Activated naive CD8-positive, alpha-beta T cell treated with anti-CD3 and anti-CD28 coated beads for 36 hours (primary cell): ENCODE measurements at places on chromosomes 6 and 20.

GRCh38 chr6:139982652-139983295 is 608.3 kb upstream of the CITED2 start:
- H3K36me3 ChIP-seq: no peaks in the 10 kb centered on the region
- peaks cover 4% of the 10 kb centered on the region for H3K4me1 ChIP-seq
- no peak for DNase-seq
- peaks cover 5% of the 10 kb centered on the region for H3K27me3 ChIP-seq
- H3K4me3 ChIP-seq: no peak overlapping the region
- H3K27ac ChIP-seq: no peak overlapping the region

DNA sequence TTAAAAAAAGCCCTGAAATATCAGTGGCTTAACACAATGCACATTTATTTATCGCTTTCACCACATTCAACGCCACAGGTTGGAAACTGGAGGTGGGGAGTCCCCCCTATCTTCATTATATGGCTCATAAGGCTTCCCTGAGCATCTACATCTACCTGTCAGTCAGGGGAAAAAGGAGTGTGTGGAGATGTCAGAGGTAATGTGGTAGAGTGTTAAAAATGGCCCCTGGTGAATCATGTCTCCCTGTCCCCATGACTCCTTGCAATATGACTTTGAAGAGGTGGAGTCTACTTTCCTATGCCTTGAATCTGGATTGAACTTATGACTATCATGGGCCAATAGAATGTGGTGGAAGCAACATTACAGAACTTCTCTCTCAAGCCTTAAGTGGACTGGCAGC is 65.5 kb upstream of the BTBD3 start:
- DNase-seq: no peak
- no peak overlapping the region for H3K4me3 ChIP-seq
- no peaks in the 10 kb centered on the region for H3K4me1 ChIP-seq
- H3K27ac ChIP-seq: no peak overlapping the region
- no peaks in the 10 kb centered on the region for H3K36me3 ChIP-seq
- H3K27me3 ChIP-seq: peaks cover 7% of the 10 kb centered on the region

- no peaks in the 10 kb centered on the region for H3K4me1 ChIP-seq
- no peaks in the 10 kb centered on the region for H3K36me3 ChIP-seq
- no peak overlapping the region for H3K27ac ChIP-seq
- DNase-seq: no peak
- no peak overlapping the region for H3K4me3 ChIP-seq
Observed at GRCh38 chr20:14523090-14523489, 185.7 kb upstream of the FLRT3 start.

DNA sequence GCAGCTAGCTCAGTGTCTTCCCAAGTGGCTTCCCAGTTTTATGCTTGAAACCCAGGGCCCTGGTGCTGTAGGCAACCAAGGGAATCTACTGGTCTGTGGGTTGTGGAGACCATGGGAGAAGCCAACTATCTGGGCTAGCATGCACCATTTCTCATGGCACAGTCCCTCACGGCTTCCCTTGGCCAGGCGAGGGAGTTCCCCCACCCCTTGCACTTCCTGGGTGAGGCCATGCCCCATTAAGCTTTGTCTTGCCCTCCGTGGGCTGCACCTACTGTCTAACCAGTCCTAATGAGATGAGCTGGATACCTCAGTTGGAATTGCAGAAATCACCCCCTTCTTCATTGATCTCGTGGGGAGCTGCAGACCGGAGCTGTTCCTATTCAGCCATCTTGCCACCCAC is 1152.0 kb downstream of the KHDRBS2 start:
- DNase-seq: no peak
- no peaks in the 10 kb centered on the region for H3K36me3 ChIP-seq
- H3K27me3 ChIP-seq: no peaks in the 10 kb centered on the region
- no peak overlapping the region for H3K4me3 ChIP-seq
- H3K4me1 ChIP-seq: no peaks in the 10 kb centered on the region

DNA sequence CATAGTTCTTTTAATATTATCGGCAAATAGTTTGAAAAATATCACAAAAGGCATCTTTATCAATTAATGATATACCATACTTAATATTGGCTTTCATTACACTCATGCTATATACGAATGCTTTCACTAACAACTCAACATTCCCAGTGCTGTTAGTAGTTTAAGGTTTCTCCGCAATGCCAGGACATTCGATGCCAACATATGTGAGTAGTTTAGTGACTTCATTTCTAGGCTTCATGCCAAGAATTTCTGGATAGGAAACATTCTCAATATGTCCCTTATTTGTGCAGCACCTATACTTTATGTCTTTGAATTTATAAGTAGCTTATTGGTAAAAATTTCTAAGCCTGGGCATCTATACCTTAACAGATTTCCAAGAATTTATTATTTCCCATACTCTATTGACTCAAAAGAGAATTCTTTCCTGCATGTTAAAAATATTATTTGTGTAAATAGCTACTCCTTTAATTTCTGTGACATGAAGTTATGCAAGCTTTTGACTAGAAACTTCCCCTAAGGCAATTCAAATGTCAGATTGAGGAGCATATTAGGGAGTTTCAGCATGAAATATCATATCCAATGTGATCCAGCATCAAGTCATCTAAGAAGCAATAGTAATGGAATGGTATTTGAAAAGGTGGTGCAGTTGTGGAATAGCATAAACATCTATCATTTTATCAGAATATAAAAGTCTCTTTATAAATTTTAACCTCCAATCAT is 236.0 kb upstream of the STXBP5 start:
- H3K27me3 ChIP-seq: no peaks in the 10 kb centered on the region
- no peaks in the 10 kb centered on the region for H3K4me1 ChIP-seq
- H3K36me3 ChIP-seq: peaks cover 11% of the 10 kb centered on the region
- H3K27ac ChIP-seq: no peak overlapping the region

DNA sequence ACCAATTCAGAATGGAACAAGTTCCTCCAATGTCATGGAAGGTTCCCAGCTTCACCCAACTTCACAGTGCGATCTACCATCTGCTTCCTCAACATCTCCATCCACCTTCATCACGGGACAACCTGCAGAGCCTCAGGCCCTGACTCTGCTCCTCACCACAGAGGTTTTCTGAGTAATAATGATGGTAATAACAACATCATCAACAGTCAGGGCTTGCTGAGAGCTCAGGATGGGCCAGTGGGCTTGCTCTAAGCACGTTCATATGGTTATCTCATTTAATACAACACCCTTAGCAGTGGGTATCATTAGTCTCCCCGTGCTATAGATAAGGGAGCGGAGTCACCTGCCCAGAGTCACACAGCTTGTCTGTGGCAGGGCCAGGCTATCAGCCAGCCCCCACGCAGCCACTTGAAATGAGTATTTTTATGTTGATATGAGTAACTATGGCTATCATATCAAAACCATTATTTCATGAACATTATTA is 38.6 kb downstream of the PREX1 start:
- H3K36me3 ChIP-seq: peaks cover 43% of the 10 kb centered on the region
- no peak overlapping the region for H3K4me3 ChIP-seq
- no peak for DNase-seq
- no peaks in the 10 kb centered on the region for H3K27me3 ChIP-seq
- peak overlapping the region; percentile 77 for H3K27ac ChIP-seq
- peaks cover 63% of the 10 kb centered on the region for H3K4me1 ChIP-seq

DNA sequence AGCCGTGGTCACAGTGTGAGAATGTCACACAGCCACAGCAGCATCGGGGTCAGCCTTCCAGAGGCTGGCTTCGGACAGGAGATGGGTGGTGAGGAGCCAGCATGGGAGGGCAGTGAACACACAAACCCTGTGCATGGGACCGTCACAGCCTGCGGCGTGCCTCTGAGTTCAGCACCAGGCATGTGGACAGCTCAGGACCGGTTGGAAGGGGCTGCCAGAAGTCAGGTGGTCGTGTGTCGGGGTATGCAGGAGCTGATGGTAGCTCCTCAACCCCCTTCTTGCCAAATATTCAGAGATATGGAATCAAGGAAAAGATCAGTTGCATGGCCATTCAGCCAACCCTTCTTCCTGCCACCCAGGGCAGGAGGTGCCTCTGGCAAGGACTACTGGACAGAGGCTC is 28.2 kb downstream of the MYT1 start:
- no peak for DNase-seq
- H3K4me3 ChIP-seq: no peak overlapping the region
- no peaks in the 10 kb centered on the region for H3K4me1 ChIP-seq

DNA sequence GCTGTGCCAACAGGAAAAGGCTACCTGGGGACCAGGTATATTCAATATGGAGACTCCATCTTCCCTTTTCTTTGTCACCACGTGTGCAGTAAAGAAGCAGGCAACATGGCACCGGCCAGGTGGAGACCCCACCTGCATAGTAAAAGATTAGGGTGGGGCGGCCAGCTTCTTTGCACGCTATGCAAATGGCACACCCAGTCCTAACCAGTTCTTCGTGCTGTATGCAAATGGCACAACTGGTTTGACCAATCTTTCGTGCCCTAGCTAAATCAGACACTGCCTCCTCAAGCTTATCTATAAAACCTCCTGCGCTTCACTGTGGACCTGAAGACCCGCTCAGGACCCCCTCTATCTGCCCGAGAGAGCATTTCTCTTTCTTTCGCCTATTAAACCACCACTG is 88.8 kb upstream of the EZR start:
- H3K27me3 ChIP-seq: no peaks in the 10 kb centered on the region
- no peak for DNase-seq
- peaks cover 13% of the 10 kb centered on the region for H3K36me3 ChIP-seq
- peaks cover 29% of the 10 kb centered on the region for H3K4me1 ChIP-seq

DNA sequence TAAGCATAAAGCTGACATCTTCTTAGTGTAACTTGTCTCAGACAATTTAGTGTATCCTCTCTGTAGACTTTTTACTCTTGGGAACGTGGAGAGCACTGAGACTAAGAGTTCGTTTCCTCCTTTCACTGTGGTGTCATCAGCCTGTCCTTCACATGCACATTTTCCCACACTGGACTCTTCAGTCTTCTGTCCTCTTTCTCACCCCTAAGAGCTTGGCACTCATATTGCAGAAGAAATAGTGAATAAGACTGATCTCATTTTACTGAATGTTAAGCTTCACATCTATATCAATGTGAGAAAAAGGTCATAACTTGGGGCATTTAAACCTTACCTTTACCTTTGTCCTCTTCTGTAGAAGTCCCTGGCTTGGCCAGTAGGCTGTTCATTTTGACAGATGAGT is 25.6 kb downstream of the FUCA2 start:
- H3K4me1 ChIP-seq: no peaks in the 10 kb centered on the region
- peaks cover 5% of the 10 kb centered on the region for H3K36me3 ChIP-seq
- no peaks in the 10 kb centered on the region for H3K27me3 ChIP-seq
- no peak for DNase-seq
- H3K27ac ChIP-seq: no peak overlapping the region

- H3K4me3 ChIP-seq: no peak overlapping the region
- H3K4me1 ChIP-seq: no peaks in the 10 kb centered on the region
- no peak for DNase-seq
- no peaks in the 10 kb centered on the region for H3K36me3 ChIP-seq
- H3K27me3 ChIP-seq: peaks cover 9% of the 10 kb centered on the region
- H3K27ac ChIP-seq: no peak overlapping the region
Observed at GRCh38 chr6:126805861-126806260, 312.6 kb upstream of the RSPO3 start.

- peaks cover 26% of the 10 kb centered on the region for H3K4me1 ChIP-seq
- no peaks in the 10 kb centered on the region for H3K36me3 ChIP-seq
- DNase-seq: no peak
- H3K27me3 ChIP-seq: no peaks in the 10 kb centered on the region
- no peak overlapping the region for H3K27ac ChIP-seq
Observed at GRCh38 chr6:159832946-159833345, 32.9 kb downstream of the PNLDC1 start.

DNA sequence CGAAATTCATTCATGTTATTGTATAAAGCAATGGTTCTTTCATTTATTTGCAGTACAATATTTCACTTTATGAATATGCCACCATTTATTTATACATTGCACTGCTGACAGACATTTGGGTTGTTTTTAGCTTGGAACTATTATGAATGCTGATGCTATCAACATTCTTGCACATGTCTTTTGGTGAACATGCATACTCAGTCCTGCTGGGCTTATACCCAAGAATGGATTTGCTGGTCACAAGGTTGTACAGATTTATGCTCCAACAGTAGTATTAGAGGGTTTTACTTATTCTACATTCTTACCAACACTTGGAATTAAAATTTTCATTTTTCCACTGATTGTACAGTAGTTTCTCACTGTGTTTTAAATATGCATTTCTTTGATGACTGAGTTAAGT is 126.2 kb downstream of the PTPRK start:
- H3K4me3 ChIP-seq: no peak overlapping the region
- peaks cover 3% of the 10 kb centered on the region for H3K4me1 ChIP-seq
- H3K27ac ChIP-seq: no peak overlapping the region
- H3K27me3 ChIP-seq: no peaks in the 10 kb centered on the region
- no peak for DNase-seq

- DNase-seq: no peak
- H3K36me3 ChIP-seq: peaks cover 15% of the 10 kb centered on the region
- no peak overlapping the region for H3K27ac ChIP-seq
- H3K27me3 ChIP-seq: no peaks in the 10 kb centered on the region
Observed at GRCh38 chr6:5764401-5764955, 242.2 kb downstream of the NRN1 start.

DNA sequence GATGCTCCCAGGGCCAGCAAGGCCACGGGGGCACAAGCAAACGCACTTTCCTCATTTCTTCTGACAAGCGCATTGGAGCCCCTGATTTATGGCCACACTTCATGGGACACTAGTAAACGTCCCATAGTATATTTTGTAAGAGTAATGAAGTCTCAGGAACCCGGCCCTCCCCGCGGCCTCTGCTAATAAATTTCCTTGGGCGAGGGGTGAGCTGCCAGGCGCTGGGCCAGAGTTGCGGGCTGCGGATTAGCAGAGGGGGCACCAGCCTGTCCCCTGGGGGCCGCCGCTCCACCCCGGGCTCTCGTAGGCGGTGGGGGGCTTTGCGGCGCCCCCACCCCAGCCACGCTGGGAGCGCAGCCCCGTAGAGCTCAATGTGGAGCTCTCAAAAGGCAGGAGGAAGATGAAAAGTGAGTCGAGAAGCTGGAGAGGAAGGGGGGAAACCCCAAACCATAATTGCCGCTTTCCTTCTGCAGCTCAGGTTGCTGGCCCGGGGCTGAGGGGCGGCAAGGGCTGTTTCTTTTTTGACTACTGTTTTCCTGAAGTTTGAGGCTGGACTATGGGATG is 173.6 kb downstream of the CDC5L start:
- no peaks in the 10 kb centered on the region for H3K36me3 ChIP-seq
- H3K27me3 ChIP-seq: peaks cover 29% of the 10 kb centered on the region
- no peak overlapping the region for H3K27ac ChIP-seq

- H3K27me3 ChIP-seq: peaks cover 15% of the 10 kb centered on the region
- H3K4me3 ChIP-seq: no peak overlapping the region
- peaks cover 14% of the 10 kb centered on the region for H3K4me1 ChIP-seq
- DNase-seq: peak; percentile 62
- no peak overlapping the region for H3K27ac ChIP-seq
- H3K36me3 ChIP-seq: peaks cover 2% of the 10 kb centered on the region
Observed at GRCh38 chr6:41546475-41546865, 289 bp downstream of the FOXP4 start.

- peaks cover 8% of the 10 kb centered on the region for H3K36me3 ChIP-seq
- no peak for DNase-seq
- no peaks in the 10 kb centered on the region for H3K27me3 ChIP-seq
- no peak overlapping the region for H3K27ac ChIP-seq
- H3K4me3 ChIP-seq: no peak overlapping the region
Observed at GRCh38 chr6:106608080-106608668, 21.1 kb downstream of the RTN4IP1 start.

GRCh38 chr20:33320006-33320405 is 37.0 kb downstream of the BPIFB1 start:
- H3K4me3 ChIP-seq: no peak overlapping the region
- no peak overlapping the region for H3K27ac ChIP-seq
- H3K27me3 ChIP-seq: peaks cover 6% of the 10 kb centered on the region
- H3K4me1 ChIP-seq: no peaks in the 10 kb centered on the region
